ENCODE measurements at places on chromosomes 3 and 15. TPM values are rescaled to one million over a fixed set of nuclear protein-coding genes. Genes with fewer than 3 reads are reported as not detected.

DNA sequence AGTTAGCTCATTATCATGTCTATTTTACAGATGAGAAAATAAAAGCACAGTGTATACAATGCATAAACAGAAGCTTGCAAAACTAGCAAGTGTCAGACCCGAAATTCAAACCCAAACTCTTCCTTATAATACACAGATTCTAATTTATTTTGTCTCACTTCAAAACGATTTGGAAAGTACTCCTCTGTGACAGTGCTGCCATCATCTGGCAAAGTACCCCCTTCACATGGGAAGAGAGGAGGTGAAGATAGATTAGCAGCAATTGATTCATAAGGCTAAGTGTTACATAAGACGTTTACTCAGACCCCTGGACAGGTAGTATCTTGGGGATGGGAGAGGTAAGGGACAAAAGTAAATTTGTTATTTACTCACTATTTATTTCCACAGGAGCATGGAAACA, 744.0 kb upstream of the SGO1 start:
- no peak for DNase-seq

Gene STAC
- total RNA-seq, result 11.3 TPM

GRCh38 chr3:169213956-169214355, 449.6 kb downstream of the MECOM start:
- no peak for DNase-seq

- DNase-seq, result no peak
Measured at GRCh38 chr3:86547692-86548091, 443.3 kb downstream of the VGLL3 start.
